Dermis microvascular lymphatic vessel endothelial cell (primary cell): ENCODE measurements at places on chromosomes 11 and 22. TPM values are rescaled to one million over a fixed set of nuclear protein-coding genes. Genes with fewer than 3 reads are reported as not detected.

The RFPL3 gene
- total RNA-seq, result not detected in 2 replicates

The DSCAML1 gene
- not detected in 2 replicates for total RNA-seq

The CHEK2 gene
- total RNA-seq, result 4.7 and 6.8 TPM in 2 replicates

The UBQLN3 gene
- total RNA-seq, result not detected in 2 replicates

The BTBD10 gene
- 86.8 and 94.1 TPM in 2 replicates for total RNA-seq

The CDCA5 gene
- total RNA-seq, result 3.9 and 7.6 TPM in 2 replicates

The HIKESHI gene
- 55.5 and 70.9 TPM in 2 replicates for total RNA-seq

The ZNF280B gene
- 0.26 and 0.38 TPM in 2 replicates for total RNA-seq

The DBX1 gene
- not detected in 2 replicates for total RNA-seq

The PHF21A gene
- total RNA-seq, result 6.7 TPM in 2 replicates

The OR8A1 gene
- not detected in 2 replicates for total RNA-seq

The CFAP300 gene
- not detected in 2 replicates for total RNA-seq

The DENND5A gene
- 130 and 149 TPM in 2 replicates for total RNA-seq

The OR4D5 gene
- total RNA-seq, result not detected in 2 replicates
